ENCODE measurements at places on chromosomes 3 and 15.

- no peak for DNase-seq
These were observed 34.1 kb downstream of the PML start for GRCh38 chr15:74028646-74029045.

DNA sequence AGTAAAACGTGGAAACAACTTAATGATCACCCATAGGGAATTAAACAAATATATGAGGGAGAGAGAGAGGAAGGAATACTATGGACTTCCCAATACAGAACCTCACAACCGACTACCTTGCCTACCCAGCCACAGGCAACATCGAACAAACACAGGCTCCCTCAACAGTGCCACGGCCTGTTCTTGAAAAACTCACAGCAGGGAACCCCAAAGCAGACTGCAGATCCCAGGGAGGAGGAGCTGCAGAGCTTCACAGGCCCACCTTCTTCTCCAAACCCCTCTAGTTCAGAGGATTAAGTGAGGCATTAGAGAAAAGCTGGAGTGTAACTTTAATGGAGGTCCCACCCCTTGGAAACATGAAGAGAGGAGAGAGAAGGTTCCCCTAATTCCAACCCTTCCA is 110.2 kb downstream of the ST8SIA2 start:
- DNase-seq, result no peak

DNA sequence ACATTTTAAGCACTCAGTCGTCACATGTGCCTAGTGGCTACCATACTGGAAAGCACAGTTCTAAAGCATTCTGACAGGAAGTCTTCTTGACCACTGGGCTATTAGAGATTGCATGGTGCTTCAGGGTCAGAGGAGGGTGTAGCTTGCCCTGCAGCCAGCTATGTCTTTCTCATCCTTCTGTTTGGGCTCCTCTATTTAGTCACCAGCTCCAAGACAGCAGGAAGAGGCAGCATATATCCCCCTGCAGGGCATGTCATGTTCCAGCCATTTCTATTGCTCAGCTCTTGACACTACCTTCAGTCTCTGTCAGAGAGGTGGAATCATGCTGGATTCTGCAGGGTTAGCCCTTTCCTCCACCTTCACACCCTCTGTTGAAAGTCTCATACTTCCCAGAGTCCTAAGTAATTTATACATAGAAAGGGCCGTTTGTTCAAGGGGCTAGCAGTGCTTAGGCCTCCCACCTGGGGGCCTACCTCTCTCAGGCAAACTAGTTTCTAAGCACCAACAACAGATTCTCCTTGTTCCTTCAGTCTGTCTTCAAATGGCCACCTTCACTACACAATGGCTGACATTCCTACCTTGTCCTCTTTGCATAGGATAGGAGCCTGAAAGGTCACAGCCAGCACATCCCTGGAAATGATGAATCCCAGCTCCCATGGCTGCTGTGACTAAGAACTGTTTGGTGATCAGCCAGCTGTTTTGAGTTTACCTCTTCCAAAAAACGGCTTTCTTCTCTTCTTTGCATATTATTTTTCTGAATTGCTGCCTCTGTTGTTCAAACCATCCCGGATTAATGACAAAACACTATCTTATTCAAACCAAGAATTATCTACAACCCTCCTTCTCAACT is 115.7 kb upstream of the BFSP2 start:
- no peak for DNase-seq

DNA sequence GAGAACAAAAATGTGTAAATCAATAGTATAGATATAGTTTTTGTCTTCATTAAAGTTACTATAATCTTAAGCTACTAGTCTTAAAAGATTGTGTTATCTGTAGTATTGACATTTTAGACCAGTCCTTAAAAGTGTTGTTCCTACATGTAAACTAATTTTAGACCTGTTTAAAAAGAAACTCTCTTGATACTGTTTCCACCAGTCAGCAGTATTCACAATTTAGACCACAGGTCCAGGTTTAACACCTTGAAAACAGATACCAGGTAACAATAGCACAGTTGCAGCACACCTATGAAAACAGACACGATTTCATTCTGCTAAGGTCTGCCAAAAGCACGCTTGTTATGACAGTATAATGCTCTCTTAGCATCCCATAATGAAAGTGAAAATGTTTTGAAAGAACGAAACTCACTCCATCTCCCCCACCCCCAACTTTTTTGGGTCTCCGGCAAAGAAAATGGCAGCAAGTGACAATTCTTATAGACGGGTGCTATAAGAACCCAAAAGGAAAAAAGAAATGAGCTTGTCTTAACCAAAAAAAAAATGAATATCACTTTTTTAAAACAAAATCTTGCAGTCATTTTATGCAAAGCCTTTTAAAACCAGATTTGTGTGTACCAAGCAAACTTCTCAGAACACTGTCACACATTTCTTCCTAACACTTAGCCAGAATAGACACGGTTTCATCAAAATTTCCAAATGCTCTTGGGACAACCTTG is 1.6 kb downstream of the EIF4E3 start:
- DNase-seq, result no peak

- no peak for DNase-seq
These were observed 21.6 kb downstream of the LINS1 start for GRCh38 chr15:100580414-100580813.
